ENCODE measurements at places on chromosomes 1 and 21.
A peak's percentile ranks its signal among the peaks of the same experiment; 100 is the strongest.

GRCh38 chr1:205291596-205291995 lies 29.9 kb downstream of the NUAK2 start:
- no peak for DNase-seq

DNA sequence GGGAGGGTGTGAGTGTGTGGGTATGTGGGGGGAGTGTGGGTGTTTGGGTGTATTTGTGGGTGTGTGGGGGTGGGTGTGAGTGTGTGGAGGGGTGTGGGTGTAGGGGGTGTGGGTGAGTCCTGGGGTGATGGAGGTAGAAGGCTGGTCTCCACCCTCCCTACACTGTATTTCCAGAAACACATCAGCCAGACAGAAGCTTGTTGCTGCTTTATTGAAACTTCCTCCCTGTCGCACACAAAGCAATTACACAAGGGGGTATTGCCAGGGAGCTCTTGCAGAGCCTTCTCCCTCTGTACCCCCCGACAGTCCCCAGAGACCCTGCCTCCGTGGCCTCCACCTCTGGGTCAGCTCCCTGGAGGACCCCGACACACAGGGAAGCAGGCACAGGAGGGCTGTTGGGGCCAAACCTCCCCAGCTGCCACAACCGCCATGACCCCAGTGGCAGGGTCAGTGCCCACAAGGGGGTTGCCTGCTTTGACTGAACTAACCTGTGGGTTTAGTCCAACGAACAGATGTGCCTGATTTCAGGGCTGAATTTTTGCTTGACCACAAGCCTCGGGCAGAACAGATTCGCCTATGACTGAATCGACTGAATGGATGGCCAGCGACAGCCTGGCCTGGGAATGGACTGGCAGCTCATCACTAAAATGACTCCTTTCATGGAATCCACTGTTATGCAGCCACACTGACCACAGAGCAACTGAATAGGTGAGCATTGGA lies 9.1 kb upstream of the MATN1 start:
- DNase-seq: peak; percentile 68

- DNase-seq: no peak
Observed at GRCh38 chr21:45917241-45917640, 64.3 kb upstream of the COL6A1 start.

GRCh38 chr1:198258491-198258890 lies 101.7 kb downstream of the NEK7 start:
- peak; percentile 89 for DNase-seq

DNA sequence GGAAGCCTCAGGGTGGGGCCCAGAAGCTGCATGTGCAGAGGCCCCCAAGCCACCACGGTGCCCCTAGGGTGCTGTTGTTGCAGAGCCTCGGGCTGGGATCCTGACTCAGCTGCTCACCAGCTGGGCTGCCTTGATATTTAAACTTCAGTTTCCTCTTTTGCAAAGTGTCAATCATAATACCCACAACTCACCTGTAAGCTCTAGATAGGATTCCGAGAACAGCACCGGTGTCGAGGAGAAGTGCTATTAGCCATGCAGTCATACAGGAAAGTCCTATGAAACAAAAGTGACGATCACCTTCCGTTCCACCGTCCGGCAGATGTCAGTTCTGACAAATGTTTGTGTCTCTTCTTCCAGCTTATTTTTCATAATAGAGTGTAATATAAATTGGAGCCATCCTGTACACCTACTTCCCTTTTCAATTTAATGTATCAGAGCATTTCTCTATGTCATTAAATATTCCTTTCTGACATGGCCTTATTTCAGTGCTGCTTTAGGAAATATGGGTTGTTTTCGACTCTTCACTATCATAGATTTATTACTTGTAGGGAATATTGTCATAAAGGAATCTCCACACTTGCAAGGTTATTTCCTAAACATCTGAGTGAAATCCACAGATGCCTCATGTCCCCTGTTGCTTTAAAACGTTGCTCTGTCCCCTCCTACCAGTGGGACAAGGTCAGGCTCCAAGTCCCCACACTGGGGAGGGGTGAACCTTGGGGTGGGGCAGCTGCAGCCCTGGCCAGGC lies 100.8 kb downstream of the SIK1 start:
- no peak for DNase-seq

- DNase-seq: no peak
Observed at GRCh38 chr1:91015358-91015780, 6.5 kb downstream of the ZNF644 start.

DNA sequence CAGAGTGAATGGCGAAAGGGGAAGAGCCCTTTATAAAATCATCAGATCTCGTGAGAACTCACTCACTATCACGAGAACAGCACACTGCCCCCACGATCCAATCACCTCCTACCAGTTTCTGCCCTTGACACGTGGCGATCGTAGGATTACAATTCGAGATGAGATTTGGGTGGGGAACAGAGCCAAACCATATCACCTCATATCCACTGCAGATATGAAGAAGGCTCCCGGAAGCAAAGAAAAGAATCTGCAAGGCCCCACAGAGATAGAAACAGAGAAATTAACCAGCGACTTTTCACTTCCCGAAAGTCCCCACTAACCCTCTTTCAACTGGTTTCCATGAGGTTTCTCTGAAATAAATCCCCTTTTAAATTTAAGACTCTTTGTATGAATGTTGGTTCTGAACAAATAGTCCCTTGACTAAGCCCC lies 86.2 kb upstream of the IRF2BP2 start:
- DNase-seq: no peak

- peak; percentile 13 for DNase-seq
Observed at GRCh38 chr21:31781737-31782136, 49.8 kb upstream of the SCAF4 start.

DNA sequence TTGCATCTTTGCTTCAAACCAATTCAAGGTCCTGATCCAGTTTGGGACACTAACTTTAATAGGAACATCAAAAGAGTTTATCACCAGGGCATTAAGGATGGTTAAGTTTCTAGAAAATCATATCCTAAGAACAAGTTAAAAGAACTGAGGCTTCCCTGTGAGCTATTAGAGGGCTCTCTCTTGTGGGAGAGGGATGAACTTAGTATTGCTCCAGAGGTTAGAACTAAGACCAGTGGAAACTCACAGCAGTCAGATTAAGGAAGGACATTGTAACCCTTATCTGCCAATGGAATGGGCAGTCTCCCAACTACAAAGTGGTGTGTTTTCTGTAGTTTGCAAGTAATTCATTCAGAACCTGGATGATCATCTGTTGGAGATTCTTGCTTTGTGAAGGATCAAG lies 36.8 kb downstream of the UBE2U start:
- no peak for DNase-seq

- peak; percentile 19 for DNase-seq
Observed at GRCh38 chr1:243440406-243440805, 184.6 kb downstream of the SDCCAG8 start.

DNA sequence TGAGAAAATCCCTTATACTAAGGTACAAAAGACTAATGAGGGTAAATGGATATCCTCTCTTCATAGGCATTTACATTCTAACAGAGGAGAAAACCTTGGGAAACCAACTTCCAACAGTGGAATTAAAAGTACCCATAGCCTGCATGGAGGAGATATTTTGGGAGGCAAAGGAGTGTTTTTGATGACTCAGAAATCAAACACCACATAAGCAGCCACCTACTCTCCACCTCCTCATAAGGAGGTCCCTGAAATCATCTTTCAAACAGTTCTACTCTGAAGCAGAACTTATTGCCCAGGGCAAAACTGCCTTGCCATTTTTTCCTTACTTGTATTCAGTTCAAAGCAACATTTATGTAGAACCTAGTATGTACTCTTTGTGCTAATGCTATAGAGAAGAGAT lies 211.3 kb downstream of the KCNH1 start:
- no peak for DNase-seq

- DNase-seq: no peak
Observed at GRCh38 chr1:162300057-162300917, 76.4 kb downstream of the SPATA46 start.

DNA sequence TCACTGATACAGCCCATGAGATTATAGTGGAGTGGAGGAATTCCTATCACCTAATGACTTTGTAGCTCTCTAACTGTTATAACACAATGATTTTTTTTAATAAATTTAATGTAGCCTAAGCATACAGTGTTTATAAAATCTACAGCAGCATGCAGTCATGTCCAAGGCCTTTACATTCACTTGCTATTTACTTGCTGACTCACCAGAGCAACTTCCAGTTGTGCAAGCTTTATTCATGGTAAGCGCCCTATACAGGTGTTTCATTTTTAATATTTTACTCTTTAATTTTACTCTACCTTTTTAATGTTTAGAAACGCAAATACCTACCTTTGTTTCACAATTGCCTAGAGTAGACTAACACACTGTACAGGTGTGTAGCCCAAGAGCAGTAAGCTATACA lies 1652.2 kb downstream of the BRINP3 start:
- no peak for DNase-seq

GRCh38 chr1:222126052-222126451 lies 384.2 kb upstream of the DUSP10 start:
- no peak for DNase-seq

DNA sequence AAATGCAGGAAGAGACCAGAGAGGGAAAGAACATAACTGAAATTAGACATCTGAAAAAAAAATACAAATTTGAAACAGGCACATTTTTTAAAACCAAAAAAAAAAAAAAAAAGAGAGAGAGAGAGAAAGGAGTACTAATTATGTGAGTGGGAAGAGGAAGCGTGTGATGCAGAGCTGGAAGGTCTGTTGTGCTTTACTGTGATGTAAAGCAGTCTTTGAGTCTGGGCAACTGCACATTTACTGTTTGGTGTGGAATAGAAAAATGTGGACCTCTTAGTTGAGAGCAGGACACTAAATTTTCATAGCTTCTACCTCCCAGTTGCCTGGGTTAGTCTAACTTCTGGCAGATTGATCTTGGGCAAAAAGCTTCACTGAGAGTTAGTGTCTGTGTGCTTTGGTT lies 16.5 kb downstream of the LHX9 start:
- DNase-seq: no peak

DNA sequence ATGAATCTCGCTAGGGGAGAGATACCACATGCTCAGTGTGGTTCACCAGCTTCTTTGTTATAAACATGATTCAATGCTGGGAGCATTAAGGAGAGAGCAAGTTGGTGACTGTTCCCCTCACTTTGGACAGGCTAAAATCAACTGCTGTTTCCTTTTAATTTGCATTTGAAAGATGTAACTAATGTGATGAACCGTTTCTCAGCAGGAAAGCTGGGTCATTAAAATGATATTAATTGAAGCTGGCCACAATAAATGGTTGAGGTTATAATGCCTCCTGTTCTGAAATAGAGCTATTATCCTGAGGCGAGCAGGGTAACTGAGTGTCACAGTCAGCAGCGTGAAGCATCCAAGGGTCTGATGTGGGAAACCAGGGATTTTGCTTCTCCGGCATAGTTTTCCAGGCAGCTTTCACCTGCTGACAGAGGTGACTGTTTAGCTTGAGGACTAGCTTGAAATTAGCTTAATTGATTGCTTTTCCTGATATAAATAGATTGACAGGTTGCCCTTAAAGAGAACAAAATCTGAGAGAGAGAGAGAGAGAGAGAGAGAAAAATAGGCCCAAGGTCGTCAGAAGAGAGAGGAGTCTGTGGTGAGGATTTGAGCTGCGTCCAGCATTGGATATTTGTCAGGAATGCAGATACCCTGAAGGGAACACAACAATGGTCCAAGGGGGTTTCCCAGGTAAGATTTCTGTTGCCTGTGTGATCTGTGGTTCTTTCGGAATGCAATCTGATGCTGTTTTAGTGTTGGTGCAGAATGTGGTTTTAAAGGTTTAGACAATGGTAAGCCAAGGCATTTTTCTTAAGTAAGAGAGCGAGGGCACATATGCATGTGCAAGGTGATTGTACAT lies 209.7 kb downstream of the PATJ start:
- peak; percentile 88 for DNase-seq

GRCh38 chr1:109503935-109504334 lies 5.6 kb downstream of the AMIGO1 start:
- no peak for DNase-seq

GRCh38 chr1:246552110-246552509 lies 14.0 kb downstream of the TFB2M start:
- no peak for DNase-seq

DNA sequence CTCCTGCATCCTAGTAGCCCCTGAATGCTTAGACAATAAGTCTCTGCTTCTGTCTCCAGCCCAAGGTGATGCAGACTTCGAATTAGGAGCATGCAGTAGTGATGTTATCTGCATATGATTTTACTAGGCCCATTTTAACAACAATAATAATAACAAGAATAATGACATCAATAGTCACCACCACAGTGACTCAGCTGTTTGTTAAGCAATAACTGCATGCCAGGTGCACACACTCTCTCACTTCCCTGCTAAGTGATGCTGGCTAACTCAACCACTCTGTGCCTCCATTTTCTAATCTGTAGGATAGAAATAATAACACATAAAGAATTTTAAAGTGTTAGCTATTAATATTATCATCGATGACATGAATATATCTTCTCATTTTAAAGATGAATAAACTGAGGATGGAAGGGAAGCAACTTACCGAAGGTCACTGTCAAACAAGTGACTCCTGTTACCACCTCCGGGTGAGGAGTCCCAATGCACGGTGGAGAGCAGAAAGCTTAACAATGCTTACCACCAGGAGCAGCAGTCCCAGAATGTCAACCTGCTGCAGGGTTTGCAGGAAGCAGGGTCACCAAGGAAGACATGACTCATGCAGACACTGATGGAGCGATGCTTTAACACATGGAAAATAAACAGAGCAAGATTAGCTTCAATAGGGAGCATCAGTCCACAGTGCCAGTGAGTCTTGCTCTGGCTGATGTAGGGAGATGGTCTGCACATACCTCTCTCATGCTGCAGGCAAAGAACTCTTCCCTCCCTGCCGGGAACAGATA lies 290.2 kb downstream of the SPATA17 start:
- DNase-seq: peak; percentile 25

GRCh38 chr1:1039145-1039910 lies 19.4 kb downstream of the AGRN start:
- no peak for DNase-seq

DNA sequence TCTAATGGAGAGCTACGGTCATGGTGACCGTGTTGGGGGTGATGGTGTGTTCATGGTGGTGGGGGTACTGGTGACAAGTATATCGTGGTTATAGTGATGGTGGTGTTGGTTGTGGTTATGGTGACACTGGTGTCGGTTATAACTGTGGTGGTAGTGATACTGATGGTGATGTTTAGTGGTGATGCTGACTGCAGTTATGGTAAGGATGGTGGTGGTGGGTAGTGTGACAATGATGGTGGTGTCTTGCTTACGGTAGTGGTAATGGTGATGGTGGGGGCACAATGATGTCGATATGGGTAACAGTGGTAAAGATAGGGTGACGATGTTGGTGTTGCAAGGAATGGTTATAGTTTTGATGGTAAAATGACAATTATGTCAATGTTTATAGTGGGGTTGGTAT lies 98.9 kb upstream of the SLC2A1 start:
- no peak for DNase-seq

DNA sequence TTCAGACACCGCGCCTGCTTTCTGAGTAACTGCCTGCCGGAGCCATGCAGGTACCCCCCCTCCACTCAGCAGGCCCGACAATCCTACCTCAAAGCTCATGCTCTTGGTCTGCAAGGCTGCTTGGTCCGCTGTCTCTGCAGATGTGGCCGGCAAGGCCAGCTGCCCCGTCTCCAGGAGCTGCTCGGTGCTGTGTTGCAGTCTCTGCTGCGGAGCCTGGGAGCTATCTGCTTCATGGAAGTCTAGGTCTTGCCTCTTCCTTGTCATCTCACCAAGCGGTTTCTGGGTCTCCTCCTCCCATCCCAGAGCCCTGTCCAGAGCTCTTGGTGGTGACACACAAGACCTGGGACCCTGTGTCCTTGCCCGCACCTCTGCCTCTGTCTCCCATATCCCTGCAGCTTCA lies 24.0 kb upstream of the GNPAT start:
- DNase-seq: no peak

All from astrocyte (in vitro differentiated cells and primary cell).